Fibroblast of skin of back (primary cell): ENCODE measurements at places on chromosomes 3 and 15.
A peak's percentile ranks its signal among the peaks of the same experiment; 100 is the strongest.

- DNase-seq: peak; percentile 3
Observed at GRCh38 chr3:34646911-34647460, 848.6 kb downstream of the PDCD6IP start.

GRCh38 chr15:50295966-50296365, 30.4 kb upstream of the HDC start:
- no peak for DNase-seq

GRCh38 chr3:136473716-136474326, 223.7 kb downstream of the PCCB start:
- peak; percentile 22 for DNase-seq

DNA sequence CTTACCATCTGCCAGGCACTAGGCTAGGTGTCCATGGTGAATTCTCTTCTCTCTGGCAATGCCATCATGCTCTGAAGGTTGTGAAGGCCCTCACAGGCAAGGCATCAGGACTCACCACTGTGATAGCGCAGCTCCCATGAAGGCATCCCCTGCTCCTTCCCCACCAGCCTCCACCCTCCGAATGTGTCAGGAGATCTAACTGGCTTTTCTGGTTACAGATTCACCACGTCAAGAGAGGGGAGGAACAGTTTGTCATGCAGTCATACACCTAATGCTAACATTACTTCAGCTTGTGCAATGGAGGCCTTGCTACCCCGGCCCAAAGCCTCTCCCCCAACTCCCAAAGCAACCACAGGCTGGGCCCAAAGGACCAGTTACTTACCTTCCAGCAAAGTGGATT, 8.9 kb upstream of the CMTM8 start:
- no peak for DNase-seq

DNA sequence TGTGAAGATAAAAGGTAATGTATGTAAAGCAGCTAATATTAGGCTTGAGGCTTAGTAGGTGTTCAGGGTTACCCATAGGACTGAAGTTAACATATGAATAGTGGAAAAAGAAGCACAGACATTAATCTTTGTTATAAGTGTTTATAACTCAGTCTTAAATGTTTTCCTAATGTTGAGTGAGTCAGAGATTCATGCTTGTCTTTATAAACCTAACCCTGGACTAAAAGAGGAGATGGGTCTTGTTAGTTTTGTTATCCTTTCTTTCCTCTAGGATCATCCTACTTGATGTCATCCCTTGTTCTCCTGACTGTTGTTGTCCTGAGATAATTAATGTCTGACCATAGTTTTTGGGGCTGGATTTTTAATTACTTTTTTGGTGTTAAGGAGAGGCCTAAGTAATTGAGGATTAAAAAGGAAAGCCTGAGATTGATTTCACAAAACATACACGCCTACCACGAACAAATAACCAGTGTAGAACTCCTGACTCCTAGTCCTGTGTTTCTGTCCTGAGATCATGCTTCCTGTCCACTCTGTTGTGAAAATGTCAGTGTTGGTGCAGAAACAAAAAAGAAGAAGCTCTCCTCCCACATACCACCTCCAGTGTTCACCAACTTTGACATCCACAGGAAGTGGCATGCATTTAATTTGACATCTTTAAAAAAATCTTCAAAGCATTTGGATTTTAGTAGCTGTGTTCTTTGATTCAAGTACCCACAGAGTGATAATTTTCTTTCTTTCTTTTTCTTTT, 8.4 kb downstream of the MITF start:
- DNase-seq: peak; percentile 67

DNA sequence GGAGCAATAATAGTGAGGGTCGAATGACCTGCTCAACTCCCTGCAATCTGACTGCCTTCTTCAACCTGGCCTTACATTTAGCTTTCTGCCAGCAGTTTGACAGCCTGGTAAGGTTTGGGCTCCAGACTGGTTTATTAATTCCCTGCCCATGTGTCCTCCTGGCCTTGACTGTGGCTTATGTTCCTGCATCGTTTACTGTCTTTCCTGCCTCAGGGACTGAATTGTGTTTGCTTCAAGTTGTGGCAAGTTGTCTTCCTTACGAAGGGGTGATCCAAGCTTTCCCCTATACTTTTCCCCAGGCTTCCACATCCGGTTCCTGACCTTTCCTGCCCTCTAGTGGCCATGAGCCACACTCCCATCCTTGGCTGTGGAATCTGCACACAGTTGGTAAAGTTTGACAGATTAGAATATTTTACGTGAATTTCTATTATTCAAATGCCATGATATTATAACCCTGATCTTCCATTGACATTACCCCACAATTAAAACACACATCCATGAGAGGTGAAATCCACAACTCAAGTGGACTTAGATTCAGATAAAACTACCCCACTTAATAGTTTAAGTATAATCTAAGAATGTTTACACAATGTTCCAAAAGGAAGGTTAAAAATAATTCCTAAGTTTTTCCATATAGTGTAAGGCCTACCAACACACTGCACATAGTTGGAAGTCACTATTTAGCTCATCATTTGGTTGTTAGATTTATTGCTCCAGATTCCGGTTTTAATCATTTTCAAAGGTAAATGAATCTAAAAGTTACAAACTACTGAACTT, 95.7 kb downstream of the NEDD4 start:
- peak; percentile 63 for DNase-seq

GRCh38 chr3:33900809-33901505, 102.5 kb downstream of the PDCD6IP start:
- DNase-seq: no peak

DNA sequence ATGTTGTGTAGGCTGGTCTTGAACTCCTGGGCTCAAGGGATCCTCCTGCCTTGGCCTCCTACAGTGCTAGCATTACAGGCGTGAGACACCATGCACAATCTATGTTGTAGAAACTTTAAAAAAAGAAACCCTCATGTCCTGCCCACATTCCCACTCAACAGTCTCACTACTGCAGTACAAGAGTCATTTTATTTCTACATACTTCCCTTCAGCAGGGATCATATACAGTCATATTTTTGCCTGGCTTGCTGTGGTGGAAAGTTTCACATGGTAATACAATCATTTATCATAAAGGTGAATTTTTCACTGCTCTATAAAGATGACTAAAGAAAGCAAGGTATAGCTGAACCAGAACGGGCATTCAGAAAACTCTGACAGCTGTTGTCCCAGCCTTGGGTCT, 53.8 kb upstream of the PIK3CB start:
- DNase-seq: no peak

DNA sequence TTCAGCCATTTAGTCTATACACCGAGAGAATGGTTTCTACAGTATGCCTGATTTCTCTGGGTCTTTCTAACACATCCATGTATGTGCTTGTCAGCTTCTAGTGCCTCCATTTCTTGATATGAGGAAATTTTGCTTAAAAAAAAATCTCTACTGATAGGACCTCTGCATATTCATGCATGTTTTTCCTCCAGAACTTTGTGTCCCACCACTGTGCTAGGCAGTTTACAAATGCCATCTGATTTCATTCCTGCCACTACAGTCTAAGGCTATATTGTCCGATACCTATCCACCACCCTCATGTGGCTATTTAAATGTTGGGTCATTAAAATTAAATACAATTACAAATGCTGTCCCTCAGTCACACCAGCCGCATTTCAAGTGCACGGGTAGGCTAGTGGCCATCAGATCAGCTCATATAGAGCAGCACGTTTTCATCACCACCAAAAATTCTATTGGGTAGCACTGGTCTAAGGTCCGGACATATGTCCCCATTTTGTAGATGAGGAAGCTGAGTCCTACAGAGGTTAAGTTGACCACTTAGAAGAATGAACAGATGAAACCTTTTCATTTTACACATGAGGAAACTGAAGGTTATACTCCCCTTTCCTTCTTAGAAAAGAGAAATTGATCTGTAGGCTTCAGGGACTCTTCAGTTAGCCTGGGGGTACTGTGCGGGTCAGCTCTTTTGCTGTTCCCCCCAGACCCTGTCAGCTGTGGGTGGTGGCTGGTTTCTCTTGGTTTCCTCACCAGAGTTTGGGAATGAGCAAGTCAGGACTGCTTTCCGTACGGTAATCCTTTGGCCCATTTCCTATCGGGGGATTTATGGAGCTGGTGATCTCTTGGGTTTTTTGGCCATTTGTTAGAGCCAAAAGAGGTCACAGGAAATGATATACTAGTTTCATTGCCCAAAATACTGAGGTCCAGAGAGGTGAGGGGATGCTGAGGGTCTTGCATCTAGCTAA, 56.5 kb downstream of the SMAD3 start:
- no peak for DNase-seq

DNA sequence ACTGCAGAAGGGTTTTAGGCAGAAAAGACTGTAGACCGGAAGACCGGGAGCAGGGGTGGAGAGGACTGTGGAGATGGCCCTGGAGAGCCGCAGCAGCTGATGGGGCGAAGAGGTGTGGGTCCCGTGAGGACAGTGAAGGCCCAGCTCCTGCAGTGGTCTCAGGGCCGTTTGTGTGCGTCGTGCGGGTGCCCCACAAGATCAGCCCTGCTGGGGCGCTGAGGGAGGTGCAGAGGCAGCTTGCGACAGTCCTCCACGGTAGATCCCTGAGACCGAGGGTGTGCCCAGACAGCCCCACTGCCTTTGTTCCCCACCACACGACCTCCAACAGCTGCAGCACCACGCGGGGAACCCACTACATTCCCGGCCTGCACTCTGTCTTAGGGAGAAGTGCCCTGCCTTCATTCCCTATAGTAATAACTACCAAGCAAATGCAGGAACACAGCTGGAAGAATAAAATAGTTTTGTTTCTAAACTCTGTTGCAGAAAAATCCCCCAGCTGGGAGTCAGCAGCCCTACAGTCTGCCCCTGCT, 19.0 kb upstream of the CRABP1 start:
- DNase-seq: no peak

GRCh38 chr3:57130571-57131209, 34.5 kb downstream of the IL17RD start:
- peak; percentile 4 for DNase-seq

GRCh38 chr3:43034200-43034599, 55.1 kb downstream of the GASK1A start:
- DNase-seq: no peak

DNA sequence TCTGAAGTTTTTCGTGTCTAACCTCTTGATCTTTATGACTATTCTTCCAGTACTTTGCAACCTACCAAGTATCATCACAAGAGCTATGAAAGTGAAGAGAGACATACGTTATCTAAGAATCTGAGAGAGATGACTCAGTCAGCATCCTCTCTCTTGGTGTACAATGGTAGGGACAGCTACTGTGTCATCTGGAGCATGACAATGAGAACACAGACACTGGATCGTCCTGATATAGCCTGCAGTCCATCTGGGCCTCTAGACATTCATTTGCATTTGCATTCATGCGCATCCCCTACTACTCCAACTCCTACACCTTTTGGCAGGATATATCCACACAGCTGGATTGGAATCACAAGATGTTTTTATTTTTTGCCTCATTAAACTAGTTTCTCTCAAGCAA, 115.2 kb downstream of the PEX5L start:
- DNase-seq: no peak

- peak; percentile 66 for DNase-seq
Observed at GRCh38 chr15:74787251-74788041, 5.6 kb downstream of the CSK start.
